NCI-H1105 (cell line): ENCODE measurements at places on chromosomes 1 and 21.

GRCh38 chr21:27190601-27191000 is 223.7 kb upstream of the ADAMTS5 start:
- DNase-seq: no peak

- no peak for DNase-seq
Observed at GRCh38 chr21:37970548-37970947, 54.3 kb upstream of the KCNJ6 start.

DNA sequence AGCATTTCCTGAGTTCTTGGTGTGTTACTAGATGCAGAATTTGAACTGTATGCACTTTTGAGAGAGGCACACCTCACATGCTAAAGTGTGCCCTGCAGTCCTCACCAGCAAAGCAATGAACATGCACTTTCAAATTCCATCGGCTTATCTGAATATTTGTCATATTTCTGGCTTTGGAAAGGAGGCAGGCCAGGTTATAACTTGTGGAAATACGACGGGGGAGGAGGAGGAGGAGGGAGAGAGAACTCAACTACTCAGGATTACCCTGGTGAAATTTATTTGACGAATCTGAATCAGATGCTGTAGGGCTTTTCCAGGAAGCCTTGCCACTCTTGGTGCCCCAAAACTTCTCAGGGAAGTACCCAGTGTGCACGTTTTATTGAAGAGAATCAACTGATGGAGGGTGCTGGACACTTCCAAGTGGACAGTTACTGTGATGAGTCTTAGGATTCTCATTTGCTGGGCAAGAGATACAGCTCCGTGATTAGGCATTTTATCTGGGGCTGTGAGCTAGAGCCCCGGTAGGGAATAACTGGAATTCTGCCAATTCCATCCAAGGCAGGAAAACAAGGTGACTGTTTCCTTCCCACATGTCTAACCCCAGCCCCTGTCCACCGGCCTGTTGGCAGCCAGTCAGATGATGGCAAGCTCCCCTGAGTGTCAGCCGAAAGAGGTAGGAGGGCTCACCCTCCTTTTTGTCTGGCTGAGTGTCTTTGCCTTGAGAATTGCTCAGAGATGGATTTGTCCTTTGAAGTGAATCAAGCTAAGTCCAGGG is 3.8 kb downstream of the PDPN start:
- DNase-seq: no peak

- DNase-seq: no peak
Observed at GRCh38 chr21:26385721-26386120, 187.4 kb downstream of the CYYR1 start.

DNA sequence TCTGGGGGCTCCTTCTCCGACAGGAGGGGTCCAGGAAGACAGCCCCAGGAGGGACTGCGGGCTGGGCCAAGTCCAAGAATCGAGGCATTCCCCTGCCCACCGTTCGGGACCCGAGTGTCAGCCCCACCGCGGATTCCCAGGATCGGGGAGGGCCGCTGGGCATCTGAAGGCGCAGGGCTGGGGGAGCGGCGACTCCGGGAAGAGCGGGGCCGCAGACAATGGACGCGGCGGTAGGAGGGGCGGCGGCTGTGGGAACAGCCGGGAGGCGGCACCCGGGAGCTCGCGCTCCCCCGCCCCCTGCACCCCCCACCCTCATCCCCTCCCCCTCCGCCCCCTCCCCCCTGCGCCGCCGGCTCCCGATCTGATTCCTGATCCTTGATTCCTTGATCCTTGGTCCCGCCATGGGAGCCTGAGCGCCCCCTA is at the start of gene VANGL2:
Gene VANGL2 (plus strand): TSS at position 342 of the 423 bp plus-strand sequence. CDS start 15,274 bp downstream, outside the sequence.
- peak; percentile 59 for DNase-seq

- DNase-seq: no peak
Observed at GRCh38 chr1:96926176-96926575, 204.6 kb downstream of the PTBP2 start.

- DNase-seq: no peak
Observed at GRCh38 chr1:21865943-21866706, 54.1 kb downstream of the LDLRAD2 start.

DNA sequence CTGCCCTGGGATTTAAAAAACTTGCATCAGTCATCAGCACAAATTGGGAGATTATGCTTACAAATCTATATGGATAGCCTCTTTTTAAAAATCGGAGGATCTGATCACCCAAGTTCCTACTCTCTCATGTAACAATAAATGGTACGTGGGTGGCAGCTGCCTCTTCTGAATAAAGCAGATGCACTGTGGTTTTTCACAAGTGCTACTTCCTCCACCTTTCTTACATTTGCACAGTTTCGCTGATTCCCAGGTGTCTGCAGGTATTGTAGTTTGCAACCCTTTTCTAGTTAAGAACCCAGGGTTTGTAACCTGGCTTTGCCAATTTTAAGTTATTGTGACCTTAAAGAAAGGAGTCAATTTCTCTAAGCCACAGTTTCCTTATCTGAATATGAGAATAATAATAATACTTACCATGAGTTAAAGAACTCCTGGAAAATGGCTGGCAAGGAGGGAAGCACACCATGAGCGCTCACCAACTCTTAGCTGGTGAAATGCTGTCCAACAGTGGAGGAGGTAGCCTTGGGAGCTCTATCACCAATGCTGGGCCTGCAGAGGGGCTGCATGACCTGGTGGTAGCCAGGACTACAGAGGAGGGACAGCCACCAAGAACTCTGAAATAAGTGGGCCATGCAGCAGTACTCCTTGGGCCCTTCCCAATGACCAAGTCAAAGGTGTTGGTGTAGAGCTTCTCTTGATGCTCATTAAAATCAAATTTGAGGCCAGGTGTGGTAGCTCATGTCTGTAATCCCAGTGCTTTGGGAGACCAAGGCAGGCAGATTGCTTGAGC is 30.2 kb upstream of the KCNA2 start:
- DNase-seq: no peak

- no peak for DNase-seq
Observed at GRCh38 chr1:30890502-30891226, 17.9 kb downstream of the SDC3 start.

DNA sequence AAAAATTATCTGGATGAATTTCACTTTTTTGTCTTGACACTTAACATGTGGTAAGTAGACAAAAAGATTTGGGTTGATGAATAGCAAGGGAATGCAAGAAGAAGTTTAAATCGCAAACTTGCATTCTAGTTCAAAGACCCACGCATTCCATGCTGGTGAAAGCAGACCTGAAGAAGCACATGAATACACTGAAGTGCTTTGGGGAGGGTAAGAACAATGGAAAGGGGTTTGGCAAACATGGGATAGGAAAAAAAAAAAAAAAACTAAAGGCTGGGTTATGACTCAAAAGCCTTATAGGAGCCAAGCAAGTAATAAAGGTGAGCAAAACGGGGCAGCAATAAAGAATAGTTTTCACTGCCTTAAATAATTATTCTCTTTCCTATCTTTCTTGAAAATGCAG is 450.2 kb downstream of the LMO4 start:
- DNase-seq: no peak
